ENCODE measurements at places on chromosomes 11 and 22. TPM values are rescaled to one million over a fixed set of nuclear protein-coding genes. Genes with fewer than 3 reads are reported as not detected.

The PRAME gene
- total RNA-seq: 0.27 TPM

The OR2AG2 gene
- not detected for total RNA-seq

- DNase-seq: no peak
Observed at GRCh38 chr11:72681226-72682153, 7.3 kb upstream of the PDE2A start.

DNA sequence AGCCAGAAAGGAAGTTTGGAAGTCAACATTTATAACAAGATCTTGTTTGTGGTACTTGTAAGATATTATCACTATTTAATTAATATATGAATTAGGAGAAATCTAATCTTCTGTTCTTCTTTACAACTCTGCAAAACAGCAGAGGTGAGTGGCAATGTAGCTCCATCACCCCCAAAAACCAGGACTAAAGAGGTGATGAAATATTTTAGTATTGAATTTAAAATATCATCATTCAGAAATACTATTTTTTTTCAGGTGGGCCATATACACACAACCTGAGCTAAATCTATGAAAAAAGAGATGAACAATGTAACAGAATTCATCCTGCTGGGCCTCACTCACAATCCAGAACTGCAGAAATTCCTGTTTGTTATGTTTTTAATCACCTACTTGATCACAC lies at the start of gene OR4C45:
Gene OR4C45 (plus strand): TSS at position 301 of the 400 bp plus-strand sequence.
- DNase-seq: no peak
